ENCODE measurements at places on chromosomes 6 and 20.

DNA sequence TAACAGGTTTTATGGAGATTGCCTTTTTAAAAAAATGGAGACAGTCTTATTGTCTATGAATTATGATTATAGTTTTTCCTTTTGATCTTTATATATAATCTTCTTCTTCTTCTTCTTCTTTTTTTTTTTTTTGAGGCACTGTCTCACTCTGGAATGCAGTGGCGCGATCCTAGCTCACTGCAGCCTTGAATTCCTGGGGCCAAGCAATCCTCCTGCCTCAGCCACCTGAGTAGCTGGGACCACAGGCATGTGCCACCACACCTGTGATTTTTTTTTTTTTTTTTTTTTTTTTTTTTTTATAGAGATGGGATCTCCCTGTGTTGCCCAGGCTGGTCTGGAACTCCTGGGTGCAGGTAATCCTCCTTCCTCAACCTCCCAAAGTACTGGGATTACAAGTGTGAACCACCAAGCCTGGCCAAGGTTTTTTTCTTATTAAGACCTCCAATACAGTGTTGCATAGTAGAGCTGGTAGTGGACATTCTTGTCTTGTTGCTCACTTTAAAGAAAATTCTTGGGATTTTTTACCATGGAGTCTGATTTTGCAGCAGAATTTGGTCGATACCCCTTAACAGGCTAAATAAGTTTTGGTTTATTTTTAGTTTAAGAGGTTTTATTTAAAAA, 46.5 kb downstream of the STK4 start:
- peak; percentile 82 for DNase-seq

GRCh38 chr6:31617010-31617409, 2.0 kb downstream of the AIF1 start:
- DNase-seq: no peak

- DNase-seq: no peak
Observed at GRCh38 chr6:162245830-162246420, 481.6 kb downstream of the PRKN start.

DNA sequence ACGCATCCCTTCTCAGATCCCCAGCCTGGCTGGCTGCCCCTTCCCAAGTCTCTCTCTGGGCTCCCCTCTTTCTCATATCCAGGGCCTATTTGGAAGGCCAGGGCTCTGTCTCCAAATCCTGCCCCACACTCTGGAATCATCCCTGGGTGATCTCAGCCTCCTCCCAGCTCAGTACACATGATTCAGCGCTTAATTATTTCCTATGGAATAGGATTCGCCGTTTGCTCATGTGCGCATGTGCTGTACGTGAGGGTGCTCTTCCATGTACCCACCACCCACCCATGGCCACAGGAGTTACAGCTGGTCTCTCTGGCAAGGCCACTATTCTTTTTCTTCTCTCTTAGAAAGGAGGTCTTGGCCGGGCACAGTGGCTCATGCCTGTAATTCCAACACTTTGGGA, 81.7 kb upstream of the FOXP4 start:
- no peak for DNase-seq

DNA sequence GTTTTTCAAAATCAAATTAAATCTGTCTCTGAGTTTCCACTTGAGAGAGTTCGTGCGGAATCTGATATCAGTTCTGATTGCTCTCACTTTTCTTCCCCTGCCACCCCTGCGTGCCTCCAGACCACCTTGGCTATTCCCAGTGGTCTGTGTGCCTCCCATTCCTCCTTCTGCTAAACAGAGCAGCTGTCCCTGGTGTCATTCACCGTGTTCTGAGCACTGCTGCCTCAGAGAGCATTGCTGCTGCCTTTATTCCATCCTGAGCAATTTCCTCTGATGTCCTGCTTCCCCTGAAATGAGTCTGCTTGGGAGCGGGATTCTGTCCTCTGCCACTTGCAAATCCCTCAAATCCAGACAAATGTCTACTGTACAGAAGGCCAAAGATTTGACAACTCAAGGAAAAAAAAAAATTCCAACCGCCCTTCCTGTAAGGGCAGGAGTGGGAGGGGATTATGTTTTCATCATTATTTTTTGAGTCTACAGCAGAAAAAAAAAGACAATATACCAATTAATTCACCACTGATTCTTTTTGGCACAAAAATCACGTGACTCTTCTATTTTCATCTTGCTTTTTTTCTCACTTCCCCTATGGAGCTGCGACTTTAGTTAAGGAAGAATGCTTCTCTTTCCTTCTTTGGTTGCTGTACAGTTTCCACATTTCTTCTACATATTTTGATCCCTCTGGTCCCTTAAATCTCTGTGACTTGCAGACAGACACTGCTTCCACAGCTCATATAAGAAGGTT, 833.0 kb downstream of the EPHA7 start:
- no peak for DNase-seq

DNA sequence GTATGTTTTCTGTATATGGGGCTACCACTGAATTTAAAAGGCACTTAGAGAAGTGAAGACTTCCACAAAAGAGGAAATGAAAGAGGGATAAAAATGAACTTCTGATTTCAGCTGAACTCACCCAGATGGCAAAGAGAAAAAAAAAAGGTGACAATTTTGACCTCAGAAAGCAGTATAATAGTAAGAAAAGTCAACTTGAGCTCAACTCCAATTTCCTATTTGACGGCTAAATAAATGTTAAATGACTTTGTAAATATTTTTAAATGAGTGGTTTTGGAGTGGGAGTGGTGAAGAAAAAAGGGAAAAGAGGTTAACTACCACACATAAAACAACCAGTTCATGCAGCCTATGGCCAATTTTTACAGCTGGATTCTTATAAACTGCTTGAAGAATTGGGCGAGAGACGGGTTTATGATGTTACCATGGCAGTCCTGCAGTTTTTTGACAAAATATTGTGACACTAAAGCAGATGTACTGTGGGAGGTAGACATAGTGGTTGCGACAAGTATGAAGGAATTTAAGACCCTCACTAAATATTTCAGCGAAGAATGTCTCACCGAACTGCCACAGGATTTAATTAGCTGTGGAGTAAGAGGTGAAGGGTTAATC, 49.8 kb upstream of the ADTRP start:
- DNase-seq: no peak

DNA sequence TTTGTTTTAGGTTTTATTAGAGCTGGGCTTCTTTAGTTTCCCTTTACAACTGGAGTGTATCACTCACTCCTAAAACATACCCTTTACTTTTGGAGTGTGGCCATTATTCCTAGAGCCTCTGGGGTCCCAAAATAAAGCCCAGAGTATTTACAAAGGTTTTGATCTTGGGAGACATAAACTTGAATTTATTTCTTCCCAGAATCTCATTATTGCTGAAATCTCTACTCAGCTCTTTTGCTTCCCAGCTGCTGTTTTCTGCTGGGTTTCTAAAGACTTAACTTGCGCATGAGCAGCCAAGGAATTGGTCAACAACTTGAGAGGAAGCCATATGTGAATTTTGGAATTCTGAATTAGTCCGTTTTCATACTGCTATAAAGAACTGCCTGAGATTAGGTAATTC, 94.5 kb upstream of the NRSN1 start:
- DNase-seq: no peak

- DNase-seq: peak; percentile 22
Observed at GRCh38 chr6:128024969-128025368, 124.1 kb upstream of the THEMIS start.

GRCh38 chr6:156943166-156943565, 166.0 kb downstream of the ARID1B start:
- DNase-seq: no peak

- no peak for DNase-seq
Observed at GRCh38 chr20:44031001-44031574, 116.4 kb downstream of the TOX2 start.

- no peak for DNase-seq
Observed at GRCh38 chr6:52271852-52272460, 12.6 kb downstream of the MCM3 start.

GRCh38 chr6:18049646-18050045, 62.2 kb upstream of the KIF13A start:
- no peak for DNase-seq

DNA sequence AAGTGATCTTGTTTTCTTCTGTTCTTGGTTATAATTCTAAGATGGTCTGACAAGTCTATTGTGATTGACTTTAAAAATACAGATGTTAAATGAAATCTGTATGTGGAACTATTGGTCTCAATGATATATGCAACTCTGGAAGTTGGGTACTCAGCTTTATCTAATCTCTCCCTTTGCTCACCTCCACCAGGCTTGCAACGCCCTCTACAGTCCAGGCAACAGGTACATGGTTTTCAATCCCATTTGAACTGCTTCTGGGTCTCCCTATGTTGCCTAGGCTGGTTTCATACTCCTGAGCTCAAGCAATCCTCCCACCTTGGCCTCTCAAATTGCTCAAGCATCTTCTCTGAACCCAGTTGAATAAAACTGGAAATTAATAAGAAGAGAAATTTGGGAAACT, 25.6 kb upstream of the HLA-DQB1 start:
- DNase-seq: peak; percentile 70

DNA sequence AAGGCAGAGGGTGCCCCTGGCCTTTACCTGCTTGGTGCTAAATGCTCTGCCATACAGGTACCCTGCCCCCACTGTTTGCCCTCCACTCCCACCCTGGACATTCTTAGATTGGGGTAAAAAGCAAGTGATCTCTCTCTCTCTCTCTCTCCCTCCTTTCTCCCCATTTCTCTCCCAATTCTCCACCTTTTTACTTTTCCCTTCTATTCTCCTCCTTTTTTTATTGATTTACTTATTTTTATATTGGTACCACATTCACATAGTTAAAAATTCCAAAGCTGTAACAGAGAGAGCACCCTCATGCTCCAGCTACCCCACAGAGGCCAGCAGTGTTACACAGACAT, 37.7 kb upstream of the ID1 start:
- DNase-seq: no peak

DNA sequence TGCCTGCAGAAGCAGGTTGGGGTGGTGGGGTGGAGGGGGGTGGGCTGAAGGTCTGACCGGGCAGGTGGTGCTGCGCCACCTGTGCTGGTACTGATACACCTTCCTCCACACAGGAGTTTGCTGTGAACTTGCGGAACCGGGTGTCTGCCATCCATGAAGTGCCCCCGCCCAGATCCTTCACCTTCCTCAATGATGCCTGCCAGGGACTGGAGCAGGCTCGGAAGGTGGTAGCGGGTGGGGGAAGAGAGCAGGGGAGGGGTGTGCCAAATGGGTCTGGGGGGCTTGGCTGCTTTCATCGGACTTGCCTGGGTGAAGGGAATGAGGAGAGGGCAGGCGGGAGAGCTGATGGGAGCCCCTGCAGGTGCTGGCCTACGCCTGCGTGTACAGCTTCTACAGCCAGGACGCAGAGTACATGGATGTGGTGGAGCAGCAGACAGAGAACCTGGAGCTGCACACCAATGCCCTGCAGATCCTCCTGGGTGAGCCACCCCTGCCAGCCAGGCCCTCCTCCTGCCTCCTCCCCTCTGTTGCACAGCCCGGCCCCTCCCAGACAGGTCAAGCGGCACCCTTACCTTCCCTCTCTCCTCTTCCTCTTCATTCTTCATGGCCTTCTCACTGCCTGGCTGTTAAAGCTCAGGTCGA, 6.7 kb downstream of the DNPH1 start:
- DNase-seq: no peak

- DNase-seq: peak; percentile 55
Observed at GRCh38 chr6:38169977-38170526, 350.5 kb downstream of the ZFAND3 start.

GRCh38 chr20:4415281-4415680, 306.4 kb upstream of the PRND start:
- DNase-seq: no peak

DNA sequence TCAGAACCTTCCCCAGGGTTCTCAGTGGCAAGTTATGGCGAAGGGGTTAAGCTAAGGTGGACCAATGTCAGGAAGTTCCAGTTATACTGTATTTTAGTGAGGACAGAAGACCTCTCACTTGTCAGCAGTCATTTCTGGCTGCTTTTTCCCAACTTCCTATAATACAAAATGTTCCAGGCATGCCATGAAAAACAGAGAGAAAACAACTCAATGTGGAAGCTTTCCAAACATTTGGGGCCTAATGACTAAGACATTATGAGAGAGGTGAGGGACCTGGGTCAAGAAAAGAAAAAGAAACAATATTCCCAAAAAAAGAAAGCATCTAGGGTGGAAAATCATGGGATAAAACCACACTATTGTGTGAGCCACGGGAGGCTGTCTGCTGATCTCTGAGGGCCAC, 99.9 kb upstream of the MAP3K4 start:
- DNase-seq: no peak

DNA sequence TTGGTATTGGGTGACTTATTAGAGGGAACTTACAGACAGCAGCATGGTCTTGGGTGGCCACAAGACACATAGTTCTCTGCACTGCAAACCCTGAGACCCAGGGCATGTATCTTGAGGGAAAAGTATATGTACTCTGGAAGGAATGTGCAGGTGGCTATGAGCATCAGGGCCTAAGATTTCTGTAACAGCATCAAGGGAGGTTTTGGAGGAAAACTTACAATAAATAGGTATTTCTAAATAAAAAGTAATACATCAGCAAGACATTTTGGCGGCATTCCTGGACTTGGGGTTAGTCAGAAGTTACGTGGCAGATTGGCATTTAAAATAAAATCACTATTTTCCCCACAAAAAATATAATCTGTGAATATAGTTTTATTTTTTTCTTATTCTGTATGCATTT, 8.0 kb upstream of the STX7 start:
- no peak for DNase-seq

DNA sequence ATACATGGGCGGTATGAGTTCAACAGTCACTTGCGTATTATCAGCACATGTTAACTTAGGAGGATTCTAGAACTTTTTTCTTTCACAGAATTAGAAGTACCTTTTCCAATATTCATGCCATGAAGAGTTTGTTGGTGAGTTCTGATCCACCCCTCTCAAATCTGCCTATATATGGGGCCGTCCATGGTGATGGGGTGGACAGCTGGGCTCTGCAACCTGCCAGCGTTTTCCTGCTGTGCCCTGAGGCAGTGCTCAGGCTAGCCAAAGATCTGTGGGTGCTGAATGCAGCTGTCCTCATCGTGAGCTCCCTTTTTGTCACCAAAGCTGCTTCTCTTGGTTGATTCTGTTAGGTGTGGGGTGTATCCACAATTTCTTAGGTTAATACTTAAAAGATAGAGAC, 88.7 kb downstream of the THBS2 start:
- DNase-seq: no peak

- no peak for DNase-seq
Observed at GRCh38 chr6:47250302-47250701, 59.4 kb downstream of the TNFRSF21 start.

GRCh38 chr20:51731731-51732095, 36.5 kb downstream of the ATP9A start:
- no peak for DNase-seq

GRCh38 chr6:148143771-148144170, 198.9 kb upstream of the SASH1 start:
- no peak for DNase-seq

- no peak for DNase-seq
Observed at GRCh38 chr6:83127976-83128375, 60.5 kb downstream of the DOP1A start.

- DNase-seq: no peak
Observed at GRCh38 chr20:62097881-62098407, 24.3 kb upstream of the LSM14B start.

DNA sequence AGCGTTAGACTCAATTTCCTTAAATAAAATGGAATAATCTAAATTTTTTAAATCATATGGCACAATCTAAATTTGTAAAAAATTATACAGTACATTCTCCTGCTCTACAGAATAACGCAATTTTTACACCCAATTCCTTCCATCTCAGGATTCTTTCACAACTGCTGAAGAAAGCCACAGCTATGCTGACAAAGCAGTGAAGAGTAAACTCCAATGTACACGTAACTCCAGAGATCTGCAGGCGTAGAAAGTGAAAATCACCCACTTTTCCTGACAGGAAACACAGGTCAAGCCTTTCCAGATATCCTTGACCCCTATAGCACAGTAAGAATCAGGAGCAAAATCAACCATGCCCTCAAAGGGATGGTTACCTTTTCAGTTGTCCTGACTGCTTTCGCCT, 27.4 kb downstream of the EPHA7 start:
- no peak for DNase-seq
